ENCODE measurements at places on chromosomes 7 and 10.

DNA sequence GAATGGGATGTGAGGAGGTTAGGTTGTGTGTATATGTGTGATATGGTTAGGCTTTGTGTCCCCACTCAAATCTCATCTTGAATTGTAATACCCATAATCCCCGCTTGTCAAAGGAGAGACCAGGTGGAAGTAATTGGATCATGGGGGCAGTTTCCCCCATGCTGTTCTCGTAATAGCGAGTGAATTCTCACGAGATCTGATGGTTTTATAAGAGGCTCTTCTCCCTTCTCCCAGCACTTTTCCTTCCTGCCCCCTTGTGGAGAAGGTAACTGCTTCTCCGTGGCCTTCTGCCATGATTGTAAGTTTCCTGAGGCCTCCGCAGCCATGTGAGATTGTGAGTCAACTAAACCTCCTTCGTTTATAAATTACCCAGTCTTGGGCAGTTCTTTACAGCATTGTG lies 47.3 kb downstream of the NPVF start:
- no peak for DNase-seq

DNA sequence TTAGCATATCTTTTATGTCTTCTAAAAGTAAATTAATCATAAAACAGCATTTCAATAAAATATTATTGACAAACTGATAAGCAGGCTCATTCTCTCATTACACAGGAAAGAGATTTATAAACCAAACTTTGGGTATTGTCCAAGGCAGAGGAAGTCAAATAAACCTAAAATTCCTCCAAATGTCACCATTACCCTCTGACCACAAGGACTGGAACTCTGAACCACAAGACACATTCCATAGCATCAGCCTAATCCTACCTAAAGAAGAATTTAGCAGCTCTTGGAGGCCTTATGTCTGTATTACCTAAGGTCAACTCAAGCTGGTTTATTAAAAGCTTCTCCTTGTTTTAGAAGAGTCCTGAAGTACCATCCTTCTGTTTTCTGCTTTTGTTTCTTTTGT lies 82.4 kb upstream of the SLC13A1 start:
- no peak for DNase-seq

GRCh38 chr7:155878674-155879073 lies 66.4 kb upstream of the SHH start:
- no peak for DNase-seq

DNA sequence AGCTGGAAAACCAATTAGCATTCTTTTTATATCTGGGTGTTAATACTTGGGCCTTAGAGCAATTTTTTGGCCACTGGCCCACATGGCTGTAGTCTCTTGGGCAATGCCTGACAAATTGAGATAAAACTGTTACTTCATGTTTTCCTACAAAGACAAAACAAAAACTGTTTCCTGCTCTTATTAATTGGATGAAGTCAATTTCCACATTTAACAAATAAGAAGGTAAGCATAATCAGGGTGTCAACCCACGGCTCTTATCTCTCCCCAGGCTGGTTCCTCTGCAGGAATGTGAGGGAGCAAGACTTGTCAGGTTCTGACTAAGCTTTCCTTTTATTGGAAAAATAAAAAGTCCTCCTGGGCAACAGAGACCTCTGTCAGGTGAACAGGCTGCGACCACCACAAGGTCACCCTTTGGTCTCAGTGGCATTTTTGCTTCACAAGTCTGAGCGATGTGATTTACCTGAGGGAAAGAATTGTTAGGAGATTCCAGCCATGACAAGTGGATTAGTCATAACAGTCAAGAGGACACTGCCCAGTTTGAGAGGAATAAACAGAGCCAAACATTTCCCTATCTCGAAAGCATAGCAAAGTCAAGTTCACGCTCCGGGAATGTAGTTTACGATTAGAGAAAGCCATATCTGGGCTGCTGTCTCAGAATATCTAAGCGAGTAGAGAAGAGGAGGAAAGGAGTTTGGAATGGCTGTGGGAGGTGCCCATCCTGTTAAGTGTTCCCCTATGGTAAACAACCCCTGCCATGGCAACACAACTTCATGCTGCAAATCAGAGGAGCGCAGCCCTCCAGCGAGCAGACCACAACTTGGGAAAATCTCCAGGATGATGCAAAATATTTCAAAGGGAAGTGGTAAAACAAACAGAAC lies 144.4 kb downstream of the TES start:
- no peak for DNase-seq

DNA sequence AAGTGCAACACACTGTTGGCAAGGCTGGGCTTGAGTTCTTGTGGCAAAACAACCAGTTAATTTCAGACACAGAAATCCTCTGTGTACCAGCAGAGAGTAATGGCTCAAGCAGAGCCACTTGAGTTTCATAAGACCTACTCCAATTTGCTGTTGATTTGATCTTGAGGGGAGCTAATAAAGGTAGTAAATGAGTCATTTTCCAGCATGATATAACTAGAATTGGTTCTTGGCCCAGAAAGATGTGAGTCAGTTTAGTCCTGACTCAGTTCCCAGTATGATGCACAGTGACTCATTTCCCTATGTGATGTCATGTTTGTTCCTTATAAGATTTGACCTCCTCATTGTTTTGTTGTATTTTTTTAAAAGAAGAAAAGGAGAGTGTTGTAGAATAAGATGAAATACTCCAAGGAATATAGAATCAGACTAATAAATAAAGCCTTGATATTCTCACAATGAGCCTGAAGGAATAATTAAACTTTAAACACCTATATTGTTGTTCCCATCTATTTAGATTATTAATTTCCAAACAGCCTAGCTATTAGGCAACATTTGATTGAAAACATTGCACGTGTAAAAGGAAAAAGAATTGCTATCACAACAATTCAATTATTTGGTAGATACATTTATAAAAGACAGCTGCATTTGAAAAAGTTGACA lies 186.2 kb downstream of the REEP3 start:
- peak; percentile 42 for DNase-seq

DNA sequence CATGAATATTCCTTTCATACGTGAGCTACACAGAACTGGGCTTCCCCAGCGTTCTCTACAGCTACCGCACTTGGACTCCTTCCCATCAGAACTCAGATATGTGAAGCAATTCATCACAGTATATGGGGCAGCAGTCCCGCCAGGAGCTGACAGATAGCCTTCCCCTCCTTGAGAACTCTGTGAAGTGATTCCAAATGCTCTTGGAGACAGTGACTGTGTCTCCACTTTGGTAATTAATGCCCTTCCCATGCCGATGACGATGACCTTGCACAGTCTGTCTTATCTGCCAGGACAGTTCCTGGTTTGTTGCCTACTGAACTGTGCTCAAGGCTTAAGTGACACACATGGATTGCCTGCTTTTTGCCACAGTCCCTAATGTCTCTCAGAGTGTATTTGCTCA lies 75.0 kb upstream of the AFAP1L2 start:
- DNase-seq = no peak

DNA sequence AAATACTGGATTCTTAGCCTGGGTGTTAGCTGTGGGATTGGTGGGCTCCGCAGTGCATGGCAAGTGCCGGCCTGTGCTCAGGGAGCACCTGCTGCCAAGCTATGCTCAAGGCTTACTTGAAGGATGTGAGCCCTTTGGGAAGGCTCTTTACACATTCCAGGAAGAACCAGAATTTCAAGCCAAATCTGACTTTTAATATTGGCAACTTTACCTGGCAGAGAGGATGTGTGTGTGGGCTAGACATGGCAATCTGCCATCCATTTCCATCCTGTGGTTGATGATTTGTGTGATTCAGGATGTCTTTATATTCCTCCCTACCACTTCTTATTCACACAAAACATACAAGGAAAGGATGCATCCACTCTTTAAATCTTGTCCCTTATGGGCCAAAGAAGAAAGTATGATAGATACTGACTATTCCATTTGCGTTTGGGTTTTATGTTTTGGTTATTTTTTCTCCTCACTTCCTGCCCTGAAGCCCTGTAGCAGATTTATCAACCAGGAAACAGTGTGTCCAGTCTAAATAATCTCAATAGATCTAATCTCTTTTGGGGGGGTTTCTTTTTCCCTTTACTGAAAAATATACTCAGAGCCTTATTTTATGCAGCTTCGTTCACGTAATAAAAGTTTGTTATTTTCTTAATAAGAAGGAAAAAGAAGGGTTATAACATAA lies 247.1 kb downstream of the COBL start:
- DNase-seq = no peak

DNA sequence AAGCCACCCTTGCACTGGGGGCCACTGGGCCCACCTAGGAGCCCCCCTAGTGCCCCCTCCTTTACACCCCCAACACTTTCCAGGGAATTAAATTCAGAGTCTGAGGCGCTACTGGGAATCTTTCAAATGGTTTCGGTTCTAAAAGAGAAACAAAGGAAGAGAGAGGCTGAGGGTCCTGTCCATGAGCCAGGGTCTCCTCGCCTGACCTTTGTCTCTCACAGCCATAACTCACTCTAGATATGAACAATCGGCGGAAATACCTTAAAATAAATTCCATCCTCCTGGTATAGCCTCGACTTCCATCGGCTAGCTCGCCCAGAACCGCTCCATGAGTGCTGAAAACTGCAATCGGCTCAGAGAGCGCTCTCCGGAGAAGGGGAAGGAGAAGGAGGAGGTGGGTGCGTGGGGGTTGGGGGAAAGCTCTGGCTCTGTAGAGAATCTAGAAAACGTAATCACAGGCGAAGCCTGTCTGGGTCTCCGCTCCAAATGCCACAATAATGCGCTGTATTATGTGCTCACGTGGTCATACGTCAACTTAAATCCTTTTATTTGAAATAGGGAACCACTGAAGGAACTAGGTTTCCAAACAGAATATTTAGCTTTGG lies 12.6 kb downstream of the HOXA4 start:
- no peak for DNase-seq

DNA sequence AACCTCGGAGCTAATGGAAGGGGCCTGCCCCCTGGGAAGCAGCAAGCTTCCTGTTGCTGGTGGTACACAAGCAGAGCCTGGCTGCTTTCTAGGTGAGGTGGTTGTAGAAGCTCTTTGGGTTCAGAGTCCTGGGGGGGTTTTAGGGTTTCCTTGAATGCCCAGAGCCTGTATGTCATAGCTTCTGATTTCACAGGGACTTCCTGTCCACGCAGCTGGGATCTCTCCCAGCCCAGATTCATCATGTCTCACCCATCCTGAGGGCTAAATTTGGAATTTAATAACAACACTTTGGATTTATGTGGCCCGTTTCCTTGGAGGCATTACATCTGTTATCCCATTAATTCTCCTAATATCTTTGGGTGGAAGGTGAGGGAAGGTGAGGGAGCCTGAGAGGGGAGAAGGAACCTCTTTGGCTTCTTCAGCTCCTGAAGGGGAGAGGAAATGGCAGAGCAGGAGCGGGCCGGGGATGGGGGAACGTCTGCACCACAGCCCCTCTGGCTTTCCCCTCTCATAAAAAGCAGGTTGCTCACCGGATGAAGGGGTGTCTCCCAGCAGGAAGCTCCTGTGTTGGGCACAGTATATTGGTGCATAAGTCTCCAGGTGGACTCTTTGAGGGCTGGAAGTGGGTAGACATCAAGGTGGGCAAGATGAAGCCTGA lies 19.7 kb downstream of the RPS24 start:
- no peak for DNase-seq

DNA sequence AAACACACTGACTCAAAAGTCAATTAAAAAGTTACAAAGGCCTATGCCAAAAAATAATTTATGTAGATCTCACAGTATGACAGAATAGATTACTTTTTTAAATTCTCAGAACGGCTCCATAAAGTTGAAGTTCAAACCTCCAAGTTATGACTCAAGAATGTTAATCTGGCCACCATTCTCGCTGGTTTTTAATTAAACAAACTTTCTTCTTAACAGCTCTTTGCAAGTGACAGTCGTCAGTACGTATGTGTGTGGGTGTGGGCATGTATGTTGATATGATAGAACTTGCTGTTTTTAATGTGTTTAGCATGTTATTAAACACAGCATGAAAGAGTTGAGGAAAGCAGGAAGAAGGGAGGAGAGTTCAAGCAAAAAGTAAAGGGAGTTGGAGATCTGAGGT lies 18.5 kb downstream of the PRKCQ start:
- no peak for DNase-seq

- DNase-seq = no peak
These were observed 488 bp upstream of the CHCHD3 start for GRCh38 chr7:133082390-133082766.

- DNase-seq = no peak
These were observed 237.1 kb upstream of the GALNT17 start for GRCh38 chr7:70894799-70895198.

DNA sequence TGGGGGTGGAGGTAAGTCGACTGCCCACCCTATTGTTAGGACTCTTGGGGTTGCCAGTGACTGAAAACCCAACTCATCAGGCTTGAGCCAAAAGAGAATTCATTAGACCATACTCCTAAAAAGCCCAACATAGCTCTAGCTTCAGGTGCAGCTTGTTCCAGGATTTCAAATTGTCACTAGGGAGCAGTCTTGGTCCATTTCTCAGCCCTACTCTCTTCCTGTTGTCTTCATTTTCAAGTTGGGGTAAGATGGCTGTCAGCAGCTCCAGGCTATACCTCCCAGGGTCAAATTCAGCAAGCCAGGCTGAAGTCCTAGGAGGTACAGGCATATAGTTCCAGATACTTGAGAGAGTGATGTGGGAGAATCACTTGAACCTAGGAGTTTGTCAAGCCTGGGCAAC lies 14.9 kb upstream of the COL13A1 start:
- DNase-seq = no peak

DNA sequence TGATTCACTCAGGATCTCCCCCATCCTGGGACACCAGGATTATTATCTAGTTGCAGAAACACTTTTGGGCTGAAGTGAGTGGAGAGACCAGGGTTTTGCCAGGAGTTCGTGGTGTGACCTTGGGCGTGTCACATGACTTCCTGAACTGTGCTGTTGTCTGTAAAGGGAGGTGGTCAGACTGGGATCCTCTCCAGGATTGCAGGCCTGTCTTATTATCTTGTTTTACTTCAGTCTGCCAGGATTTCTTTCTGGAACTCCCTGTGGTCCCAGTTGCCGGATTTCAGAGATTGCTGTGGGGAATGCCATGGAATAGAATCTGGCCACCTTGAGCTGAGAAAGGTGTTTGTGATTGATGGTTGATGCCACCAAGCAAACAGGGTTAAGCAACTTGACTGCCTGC lies 35.8 kb downstream of the CRCP start:
- no peak for DNase-seq

DNA sequence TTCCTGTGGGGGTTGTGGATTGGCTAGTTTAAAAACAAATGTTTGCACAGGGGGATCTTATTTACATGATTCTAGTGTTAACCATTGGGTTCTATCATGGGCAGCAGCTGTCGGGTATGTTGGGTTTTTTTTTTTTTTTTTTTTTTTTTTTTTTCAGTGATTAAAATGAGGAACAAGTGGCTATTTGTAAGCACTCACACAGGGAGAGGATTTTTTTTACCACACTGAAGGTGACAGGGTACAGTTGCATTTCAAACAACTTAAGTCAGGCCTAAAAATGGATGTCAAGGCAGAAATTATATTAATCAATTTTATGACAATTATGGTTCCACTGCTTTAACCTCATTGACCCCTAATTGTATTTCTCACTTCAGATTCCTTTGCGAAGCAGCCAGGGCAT lies 92.8 kb downstream of the CD36 start:
- no peak for DNase-seq

- DNase-seq = no peak
These were observed 7.0 kb downstream of the NFKB2 start for GRCh38 chr10:102402512-102402896.

Data from CD4-positive, alpha-beta T cell treated with Interleukin-1 beta for 1 hour (primary cell).